NCI-H1417 treated with DMSO at 0.1 percent for 48 hours (cell line): ENCODE measurements at places on chromosomes 2 and 18.

- DNase-seq, result no peak
These were observed 104.4 kb downstream of the CTIF start for GRCh38 chr18:48643262-48643661.

- no peak for DNase-seq
These were observed 42.4 kb upstream of the IGFBP2 start for GRCh38 chr2:216590780-216591179.

DNA sequence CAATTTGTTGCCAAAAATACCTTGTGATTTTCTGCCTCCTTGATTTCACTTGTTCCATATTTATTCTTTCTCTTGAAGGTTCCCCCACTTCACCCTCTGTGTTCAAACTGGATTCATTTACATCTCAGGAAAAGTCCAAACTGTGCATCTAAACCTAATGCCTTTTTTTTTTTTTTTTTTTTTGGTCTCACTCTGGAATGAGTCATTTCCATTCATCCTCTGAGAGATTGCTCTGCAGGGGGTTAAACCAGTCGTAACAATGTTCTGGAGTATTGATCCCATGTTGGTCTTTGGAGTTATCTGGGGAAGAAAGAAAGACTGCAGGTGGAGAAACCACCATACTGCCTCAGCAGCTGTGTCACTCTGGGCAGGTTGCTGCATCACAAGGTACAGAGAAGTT, 119.7 kb downstream of the TACR1 start:
- DNase-seq, result no peak

DNA sequence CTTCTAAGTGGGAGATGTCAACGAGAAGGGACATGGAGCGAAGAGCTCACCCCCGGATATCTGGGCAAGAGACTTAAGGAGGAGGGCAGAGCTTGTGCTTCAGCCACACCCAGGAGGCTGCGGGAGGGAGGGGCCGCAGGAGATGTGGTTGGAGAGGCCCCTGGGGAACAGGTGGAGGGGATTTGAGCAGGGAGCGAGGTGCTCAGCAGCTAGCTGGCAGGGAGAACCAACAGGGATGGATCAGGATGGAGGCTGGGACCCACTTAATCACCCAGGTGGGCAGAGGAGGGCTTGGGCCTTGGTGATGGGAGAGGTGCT, 78.3 kb downstream of the MBP start:
- DNase-seq, result no peak

- no peak for DNase-seq
These were observed 164.0 kb upstream of the SESTD1 start for GRCh38 chr2:179428649-179429048.
